Stimulated activated CD4-positive, alpha-beta T cell treated with anti-CD3 and anti-CD28 coated beads, Interleukin-1b, Interleukin-23, amount 100 ng/mL, for 1 hour (primary cell): ENCODE measurements at places on chromosomes 7 and 10.

GRCh38 chr7:79464051-79464450 is 10.6 kb upstream of the MAGI2 start:
- DNase-seq: no peak

DNA sequence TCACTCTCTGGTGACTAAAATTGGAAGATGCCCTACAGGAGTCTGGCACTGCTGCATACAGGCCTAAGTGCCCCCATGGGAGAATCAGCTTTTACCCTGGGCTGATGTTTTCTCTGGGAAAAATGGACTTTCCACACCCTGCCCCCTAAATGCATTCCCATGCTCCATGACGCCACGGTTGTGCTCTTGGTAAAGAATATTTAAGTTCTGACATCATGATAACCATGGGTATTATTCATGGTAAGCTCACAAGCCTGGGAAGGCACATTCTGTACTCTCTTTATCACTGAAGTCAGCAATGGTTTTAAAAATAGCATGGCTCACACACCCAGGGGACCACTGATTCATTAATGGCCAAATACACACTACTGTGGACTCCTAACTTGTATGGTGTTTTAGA is 43.4 kb downstream of the HIPK2 start:
- DNase-seq: no peak

DNA sequence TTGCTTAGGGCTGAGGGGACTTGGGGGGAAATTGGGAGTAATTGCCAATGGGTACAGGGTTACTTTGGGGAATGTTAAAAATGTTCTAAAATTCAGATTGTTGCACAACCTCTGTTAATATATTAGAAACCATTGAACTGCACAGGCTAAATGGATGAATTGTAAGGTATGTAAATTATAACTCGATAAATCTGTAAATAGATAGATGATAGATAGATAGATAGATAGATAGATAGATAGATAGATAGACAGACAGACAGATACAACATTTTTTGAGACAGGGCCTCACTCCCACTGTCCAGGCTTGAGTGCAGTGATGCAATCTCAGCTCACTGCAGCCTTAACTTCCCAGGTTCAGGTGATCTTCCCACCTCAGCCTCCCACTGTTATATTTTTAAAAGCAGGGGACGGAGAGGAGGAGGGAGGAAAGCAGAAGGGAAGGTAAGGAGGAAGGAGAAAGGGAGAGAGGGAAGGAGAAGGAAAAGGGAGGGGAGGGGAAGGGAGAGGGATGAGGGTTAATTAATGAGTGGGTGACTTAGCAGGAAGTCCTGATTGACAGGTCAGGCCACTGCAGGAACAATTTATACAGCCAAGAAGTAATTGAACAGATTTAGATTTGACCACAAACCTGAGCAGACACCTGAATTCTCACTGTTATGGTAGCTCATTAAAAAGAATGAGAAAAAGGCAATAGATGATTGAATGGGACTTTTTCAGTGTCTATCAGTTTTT is 38.7 kb downstream of the AOC1 start:
- no peak for DNase-seq

GRCh38 chr10:89085153-89085552 is 94.6 kb downstream of the FAS start:
- DNase-seq: no peak

- no peak for DNase-seq
Observed at GRCh38 chr10:114647545-114648138, 10.4 kb downstream of the ABLIM1 start.

DNA sequence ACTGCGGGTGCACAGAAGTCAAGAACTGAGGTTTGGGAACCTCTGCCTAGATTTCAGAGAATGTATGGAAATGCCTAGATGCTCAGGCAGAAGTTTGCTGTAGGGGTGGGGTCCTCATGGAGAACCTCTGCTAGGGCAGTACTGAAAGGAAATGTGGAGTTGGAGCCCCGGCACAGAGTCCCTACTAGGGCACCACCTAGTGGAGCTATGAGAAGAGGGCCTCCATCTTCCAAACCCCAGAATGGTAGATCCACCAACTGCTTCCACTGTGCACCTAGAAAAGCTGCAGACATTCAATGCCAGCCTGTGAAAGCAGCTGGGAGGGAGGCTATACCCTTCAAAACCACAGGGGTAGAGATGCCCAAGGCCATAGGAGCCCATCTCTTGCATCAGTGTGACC is 1336.0 kb upstream of the CELF2 start:
- DNase-seq: no peak

GRCh38 chr7:133698127-133698526 is 429.0 kb upstream of the LRGUK start:
- no peak for DNase-seq

- DNase-seq: no peak
Observed at GRCh38 chr10:114987995-114988394, 50.0 kb downstream of the TRUB1 start.

DNA sequence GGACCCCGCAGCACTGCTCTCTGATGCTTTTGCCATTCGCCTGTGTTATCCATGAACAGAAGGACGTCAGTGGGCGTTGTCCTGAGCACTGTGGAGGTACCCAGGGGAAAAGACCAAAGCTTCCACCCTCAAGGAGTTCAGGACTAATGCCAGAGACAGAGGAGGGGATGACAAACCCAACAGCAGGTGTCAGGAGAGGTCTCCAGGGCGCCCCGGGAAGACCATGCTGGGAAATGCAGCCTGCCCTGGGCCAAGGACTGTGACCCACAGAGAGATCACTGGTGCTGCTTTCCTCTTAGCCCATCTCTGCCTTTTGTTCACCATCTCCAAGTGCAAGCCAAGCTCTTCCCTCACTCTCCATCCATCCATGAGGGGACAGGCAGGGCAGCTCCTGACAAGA is 166.8 kb upstream of the PFKP start:
- DNase-seq: no peak

DNA sequence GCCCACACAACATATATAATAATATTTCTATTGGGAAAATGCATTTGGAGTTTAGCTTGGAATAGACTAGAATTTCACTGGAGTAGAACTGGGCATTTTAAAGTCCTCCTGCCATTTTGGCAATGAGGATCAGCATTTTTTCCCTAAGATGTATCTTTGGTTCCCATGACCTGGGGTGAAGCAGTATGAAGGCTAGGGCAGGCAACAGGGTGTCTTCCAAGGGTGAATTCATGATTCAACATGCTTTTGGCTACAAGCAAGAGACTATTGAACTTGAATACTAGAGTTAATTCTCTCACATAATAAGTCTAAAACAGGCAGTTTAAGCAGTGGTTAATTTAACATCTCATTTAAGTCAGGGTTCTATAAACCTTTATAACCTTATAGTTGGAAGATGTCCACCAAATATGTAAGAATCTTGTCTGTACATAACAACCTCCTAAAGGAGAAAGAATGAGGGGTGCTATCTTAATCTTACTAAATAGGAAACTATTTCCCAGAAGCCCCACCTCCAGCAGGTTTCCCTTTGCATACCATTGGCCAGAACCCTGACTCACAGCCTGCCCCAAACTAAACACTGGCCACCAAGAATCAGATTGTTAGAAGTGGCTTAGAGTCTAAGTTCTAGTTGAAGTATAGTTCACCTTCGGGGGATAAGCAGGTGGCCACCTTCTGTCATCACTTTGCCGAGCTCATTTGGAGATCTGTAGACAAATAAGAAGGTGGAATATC is 96.0 kb upstream of the PRPS1L1 start:
- DNase-seq: no peak

DNA sequence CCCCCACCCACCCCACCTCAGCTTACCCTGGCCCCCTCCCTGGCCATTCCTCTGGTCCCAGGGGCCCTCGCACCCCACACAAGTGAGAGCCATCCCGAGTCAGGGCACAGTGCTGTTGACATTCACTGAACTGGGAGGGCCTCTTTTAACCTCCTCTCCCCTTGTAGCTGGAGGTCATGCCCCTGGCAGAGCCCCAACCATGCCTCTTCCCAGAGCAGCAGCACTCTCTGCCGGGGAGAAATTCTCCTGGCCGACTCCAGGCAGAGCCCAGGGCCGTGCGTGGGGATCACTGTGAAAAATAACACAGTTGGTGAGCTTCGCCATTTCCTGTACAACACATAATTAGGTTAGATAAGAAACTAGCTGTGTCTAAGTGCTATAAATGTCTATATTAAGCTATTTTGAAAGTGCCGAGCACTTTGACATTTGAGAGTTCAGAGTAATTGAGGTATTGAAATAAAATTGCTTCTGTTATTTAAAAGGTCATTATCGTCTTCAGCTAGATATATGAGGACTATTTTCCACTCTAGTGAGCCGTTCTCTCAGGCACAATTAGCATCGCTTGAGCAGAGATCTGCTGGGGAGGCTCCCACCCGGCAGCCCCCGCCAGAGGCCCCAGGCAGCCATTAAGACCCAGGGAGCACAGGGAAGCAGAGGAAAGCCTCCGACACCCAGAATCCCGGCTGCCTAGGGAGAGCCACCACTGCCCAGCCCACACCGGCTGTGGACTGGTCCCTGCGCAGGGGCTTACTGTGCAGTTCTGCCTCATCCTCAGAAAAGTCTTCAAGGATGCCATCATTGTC is 62.4 kb upstream of the LRRC18 start:
- DNase-seq: no peak

- DNase-seq: no peak
Observed at GRCh38 chr7:83861876-83862275, 212.9 kb upstream of the SEMA3E start.

- DNase-seq: no peak
Observed at GRCh38 chr7:13904007-13904406, 85.5 kb downstream of the ETV1 start.

GRCh38 chr10:20984662-20985061 is 87.6 kb upstream of the NEBL start:
- no peak for DNase-seq

DNA sequence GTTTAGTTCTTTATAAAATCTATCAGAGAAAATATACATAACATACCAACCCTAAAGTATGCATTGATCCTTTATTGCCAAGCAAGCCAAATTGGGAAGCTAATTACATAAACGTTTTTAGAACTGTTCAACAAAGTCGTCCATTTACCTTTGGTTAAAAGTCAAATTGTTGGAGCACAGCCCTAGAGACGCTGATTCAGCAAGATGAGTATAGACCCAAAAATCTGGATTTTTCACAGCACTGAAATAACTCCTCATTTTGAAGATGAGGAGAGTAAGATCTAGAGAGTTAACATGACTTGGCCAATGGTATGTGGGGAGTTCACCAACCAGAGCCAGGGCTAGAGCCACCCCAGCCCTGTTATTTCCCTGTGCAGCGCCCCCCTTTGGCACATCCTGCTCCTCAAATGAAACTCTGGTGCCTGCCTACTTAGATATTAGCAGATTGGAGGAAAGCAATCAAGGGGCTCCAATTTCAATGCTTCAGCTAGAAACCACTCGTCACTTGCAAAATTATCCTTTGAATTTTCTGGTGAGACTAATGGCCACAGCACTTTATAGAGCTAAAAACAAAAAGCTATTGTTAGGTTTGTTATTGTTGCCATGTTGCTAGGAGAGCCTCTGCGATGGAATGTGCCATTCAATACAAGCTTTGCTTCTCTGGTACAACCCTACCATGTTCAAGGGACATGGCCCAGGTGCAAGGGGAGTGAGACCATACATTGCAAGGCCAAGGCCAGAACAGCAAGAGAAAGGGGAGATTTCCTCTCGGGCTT is 132.6 kb upstream of the ZEB1 start:
- DNase-seq: no peak

DNA sequence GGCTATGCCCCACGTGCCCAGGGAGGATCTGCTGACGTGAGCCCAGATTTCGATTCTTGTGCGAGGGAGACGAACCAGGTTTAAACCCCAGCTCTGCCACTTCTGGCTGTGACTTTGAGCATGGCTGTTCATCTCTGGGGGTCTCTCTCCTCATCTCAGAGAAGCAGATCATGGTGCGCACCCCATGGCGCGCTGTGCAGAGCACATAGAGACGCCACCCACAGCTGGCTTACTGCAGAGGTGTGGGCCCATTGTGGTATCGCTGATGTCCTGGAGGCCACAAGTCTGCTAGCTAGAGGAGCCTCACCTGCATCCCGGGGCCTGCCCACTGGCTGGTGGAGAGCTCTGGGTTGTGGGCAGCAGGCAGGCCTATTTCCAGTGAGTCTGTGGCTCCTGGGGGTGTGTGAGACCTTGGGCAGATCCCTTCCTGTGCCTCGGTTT is 140.5 kb downstream of the LHPP start:
- DNase-seq: no peak

- no peak for DNase-seq
Observed at GRCh38 chr7:17580141-17580540, 281.7 kb downstream of the AHR start.

DNA sequence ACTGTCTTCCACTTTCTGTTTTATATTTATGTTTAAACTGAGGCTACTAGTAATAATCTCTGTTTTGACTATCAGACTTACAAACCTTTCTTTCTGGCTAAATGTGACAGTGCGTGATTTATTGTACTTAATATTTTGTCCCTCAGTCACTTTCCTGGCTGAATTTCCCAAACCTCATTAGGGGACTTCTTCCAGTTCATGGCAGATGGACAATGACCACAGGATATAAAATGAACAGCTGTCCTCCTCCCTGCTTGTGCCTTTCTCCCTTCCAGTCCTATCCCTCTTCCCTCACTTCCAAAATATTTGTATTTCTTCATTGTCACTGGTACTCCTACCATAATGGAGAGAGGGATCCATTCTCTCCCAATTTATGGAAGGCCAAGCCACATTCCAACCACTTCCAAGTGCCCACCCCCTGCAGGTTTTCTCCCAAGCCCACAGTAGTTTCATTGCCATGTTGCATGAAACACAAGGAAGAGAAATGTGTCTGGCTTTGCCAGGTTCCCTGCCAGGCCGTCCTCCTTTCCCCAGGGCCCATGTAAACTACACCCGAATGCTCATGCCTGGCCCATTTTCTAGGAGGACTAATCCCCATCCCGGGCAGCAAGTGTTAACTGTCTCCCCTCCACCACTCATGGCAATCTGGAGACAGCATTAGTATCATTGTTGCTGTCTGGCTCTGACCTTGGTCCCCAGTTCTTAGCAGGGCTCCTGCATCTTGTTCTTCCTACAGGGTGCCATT is 269.5 kb upstream of the SLC26A5 start:
- DNase-seq: no peak

GRCh38 chr10:44425466-44425865 is 40.6 kb upstream of the CXCL12 start:
- no peak for DNase-seq

DNA sequence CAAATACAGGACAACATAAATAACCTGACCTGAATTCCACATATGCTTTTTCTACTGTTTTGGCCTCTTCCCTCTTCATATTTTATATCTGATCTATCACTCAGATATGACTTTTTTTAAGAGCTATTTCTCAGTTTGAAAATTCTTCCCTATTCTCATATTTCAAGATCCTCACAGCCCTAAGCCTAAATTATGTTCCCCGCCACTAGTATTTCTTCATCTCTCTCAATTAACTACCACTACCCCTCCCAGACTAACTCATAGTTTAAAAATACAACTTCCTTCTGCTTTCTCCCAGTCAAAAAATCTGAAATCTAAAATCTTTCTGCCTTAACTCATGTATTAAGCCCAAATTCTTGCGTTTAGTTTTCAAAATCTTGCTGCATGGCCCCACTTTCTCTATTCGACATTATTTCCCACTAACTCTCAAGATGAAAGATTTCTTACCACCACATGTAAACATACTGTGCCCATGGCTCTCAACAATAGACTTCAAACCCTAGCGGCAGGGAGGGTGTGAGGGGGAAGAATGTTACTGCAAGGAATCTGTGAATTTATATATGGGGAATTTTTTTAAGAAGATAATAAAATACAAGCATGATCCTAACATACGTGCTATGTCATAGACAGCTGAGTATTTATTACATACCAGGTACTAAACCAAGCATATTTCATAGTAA is 64.6 kb downstream of the TFEC start:
- no peak for DNase-seq

GRCh38 chr7:17996442-17997223 is 31.0 kb downstream of the PRPS1L1 start:
- DNase-seq: no peak
